ENCODE measurements at places on chromosomes 12 and 14. TPM values are rescaled to one million over a fixed set of nuclear protein-coding genes. Genes with fewer than 3 reads are reported as not detected.

IGFBP6 gene
- polyA plus RNA-seq, result 101 TPM

RNF34 gene
- 26.2 TPM for polyA plus RNA-seq

BEST3 gene
- polyA plus RNA-seq, result 60.6 TPM

SIX4 gene
- polyA plus RNA-seq, result 22.9 TPM
